ENCODE measurements at places on chromosomes 13 and 19.

GRCh38 chr13:21917086-21918015 is 246.5 kb downstream of the FGF9 start:
- DNase-seq, result no peak

- DNase-seq, result no peak
Measured at GRCh38 chr13:109351236-109351635, 435.1 kb downstream of the IRS2 start.

DNA sequence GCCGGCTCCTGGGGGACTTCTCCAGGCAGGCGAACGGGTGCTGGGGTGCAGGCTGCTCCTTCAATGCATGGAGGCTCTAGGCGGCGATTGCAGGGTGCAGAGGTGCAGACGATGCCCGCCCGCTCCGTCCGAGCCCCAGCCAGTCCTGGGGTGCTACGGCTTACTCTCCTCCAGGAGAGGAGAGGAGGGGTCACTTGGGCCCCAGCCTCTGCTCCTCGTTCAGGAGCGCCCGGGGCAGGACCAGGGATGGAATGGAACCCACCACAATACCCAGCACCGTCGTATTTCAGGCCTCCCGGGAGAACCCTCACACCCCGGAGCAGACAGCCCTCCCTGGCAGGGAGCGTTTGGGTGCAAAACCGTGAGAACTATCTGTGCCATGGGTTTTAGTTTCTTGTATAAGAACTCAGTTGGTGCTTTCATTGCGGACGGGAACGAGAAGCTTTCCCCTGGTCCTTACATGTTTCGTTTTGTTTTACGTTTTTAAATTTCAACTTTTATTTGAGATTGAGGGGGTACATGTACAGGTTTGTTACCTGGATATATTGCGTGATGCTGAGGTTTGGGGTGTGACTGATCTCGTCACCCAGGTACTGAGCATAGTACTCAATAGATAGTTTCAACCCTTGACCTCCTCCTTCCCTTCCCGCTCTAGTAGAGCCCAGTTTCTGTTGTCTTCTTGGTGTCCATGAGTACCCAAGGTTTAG is 46.8 kb downstream of the ARHGEF18 start:
- DNase-seq, result no peak

DNA sequence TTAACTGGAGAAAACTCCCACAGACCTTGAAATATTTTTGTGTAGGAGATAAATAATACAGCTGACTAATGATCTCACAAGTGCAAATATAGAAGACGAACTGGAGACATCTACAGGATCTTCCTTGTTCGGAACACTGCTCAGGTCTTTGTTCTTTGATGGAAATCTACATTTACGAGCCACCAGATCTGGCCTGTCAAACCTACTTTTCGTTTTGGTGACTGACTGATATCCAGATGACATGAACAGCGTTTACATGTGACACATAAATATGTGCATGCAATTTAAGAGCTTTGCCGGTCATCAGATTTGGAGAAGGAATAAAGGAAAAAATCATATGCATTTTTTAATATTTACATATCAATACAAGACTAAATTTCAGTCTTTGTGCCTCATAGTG is 24.5 kb upstream of the TPP2 start:
- no peak for DNase-seq

DNA sequence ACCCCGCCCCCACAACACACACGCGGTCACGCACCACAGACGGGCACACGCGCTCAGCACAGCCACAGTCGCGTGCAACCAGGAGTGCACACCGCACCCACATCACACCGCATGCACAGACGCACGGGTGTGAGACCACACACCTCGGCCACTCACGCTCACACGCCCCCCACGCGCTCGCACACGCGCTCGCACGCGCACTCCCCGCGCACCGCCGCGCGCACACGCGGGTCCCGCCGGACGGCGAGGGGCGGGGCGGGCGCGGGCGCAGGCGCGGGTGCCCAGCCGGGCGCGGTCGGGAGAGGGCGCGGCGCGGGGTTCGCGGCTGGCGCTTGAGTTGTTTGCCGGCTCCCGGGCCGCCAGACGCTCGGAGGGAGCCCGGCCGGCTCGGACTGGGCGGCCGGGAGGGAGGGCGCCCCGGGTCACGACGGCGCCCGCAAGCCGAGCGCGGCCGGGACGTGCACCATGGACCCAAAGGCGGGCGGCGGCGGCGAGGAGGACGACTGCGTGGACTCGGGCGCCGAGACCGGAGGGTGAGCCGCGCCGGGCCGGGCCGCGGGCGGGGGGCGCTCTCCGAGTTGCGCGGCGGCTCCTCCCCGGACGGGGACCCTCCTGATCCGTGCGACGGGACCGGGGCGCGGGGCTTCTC is at the start of gene FAM124A:
TSS of gene FAM124A (plus strand) at position 362 of the 649 bp plus-strand sequence. CDS start at position 466, 104 bp downstream.
- no peak for DNase-seq

DNA sequence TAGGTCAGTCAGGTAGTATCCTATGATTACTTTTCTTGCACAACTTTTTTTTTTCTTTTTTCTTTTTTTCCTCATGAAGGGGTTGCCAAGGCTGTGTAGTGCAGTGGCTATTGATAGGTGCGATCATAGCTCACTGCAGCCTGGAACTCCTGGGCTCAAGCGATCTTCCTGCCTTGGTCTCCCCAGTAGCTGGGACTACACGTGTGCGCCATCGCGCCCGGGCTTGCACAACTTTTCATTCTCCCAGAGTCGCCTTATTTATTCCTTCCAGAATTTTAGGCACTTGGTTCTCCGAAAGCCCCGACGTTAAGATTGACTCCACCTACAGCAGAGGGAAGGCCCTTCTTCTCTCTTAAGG is 867 bp upstream of the ZNF613 start:
- no peak for DNase-seq

- DNase-seq, result no peak
Measured at GRCh38 chr13:56975647-56976046, 165.1 kb upstream of the PRR20A start.

DNA sequence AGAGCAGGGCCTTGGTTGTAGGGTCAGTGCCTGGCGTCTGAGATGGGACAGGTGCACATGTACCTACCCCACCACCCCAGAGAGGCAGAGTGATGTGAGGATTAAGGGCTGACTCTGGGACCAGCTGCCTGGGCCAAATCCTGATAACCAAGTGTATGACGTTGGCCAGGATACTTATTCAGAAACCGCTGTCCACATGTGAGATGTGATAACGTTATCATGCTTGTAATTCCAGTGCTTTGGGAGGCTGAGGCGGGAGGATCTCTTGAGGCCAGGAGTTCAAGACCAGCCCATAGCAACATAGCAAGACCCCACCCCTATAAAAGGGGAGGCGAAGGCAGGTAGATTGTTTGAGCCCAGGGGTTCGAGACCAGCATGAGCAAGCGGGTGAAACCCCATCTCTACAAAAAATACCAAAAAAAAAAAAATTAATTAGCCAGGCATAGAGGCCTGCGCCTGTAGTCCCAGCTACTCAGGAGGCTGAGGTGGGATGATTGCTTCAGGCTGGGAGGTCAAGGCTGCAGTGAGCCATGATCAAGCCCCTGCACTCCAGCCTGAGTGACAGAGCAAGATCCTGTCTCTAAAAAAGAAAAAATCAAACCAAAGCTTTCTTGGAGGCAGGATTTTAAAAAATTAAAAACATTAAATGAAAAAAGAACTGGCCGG is 10.0 kb downstream of the ADGRE5 start:
- no peak for DNase-seq

- DNase-seq, result peak; percentile 83
Measured at GRCh38 chr19:48283908-48284307, 14.0 kb downstream of the ZNF114 start.

DNA sequence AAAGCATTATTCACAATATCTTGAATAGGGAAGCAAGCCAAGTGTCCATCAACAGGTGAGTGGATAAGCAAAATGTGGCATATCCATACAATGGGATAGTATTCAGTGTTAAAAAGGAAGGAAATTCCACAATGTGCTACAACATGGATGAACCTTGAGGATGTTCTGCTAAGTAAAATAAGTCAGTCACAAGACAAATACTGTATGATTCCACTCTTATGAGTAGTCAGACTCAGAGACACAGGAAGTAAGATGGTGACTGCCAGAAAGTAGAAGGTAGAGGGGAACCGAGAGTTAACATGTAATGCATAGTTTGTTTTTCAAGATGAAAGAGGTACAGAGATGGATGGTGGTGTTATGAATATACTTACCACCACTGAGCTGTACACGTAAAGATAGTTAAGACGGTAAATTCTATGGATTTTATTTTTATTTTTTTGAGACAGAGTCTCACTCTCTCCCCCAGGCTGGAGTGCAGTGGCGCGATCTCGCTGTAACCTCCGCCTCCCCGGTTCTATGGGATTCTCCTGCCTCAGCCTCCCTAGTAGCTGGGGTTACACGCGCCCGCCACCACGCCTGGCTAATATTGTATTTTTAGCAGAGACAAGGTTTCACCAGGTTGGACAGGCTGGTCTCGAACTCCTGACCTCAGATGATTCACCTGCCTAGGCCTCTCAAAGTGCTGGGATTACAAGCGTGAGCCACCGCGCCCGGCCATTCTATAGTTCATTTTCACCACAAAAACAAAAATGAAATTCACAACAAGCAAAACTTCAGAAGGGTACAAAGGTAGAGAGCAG is 1.0 kb upstream of the CHAMP1 start:
- no peak for DNase-seq

DNA sequence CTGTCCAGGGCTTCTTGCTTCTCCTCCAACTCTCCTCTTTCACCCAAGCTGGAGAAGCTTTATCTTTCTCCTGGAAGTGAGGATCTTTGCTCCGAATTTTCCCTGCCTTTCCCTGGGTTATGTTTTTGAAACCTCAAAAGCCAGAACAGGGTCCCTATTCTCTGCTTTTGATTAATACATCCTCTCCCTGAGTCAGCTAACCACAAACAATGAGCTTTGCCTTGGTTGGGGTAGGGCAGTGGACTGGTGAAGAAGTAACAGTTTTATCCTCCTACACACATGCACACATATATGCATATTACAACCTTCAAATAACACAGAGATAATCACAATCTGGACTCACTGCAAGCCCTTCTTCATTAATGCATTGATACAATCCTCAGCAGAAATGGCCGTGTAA is 44.6 kb downstream of the DLEU7 start:
- DNase-seq, result no peak

- no peak for DNase-seq
Measured at GRCh38 chr19:51440846-51441409, 17.3 kb downstream of the SIGLEC8 start.

- no peak for DNase-seq
Measured at GRCh38 chr13:46165485-46166223, 16.3 kb downstream of the LCP1 start.

GRCh38 chr19:40800339-40800996 is 1.5 kb downstream of the EGLN2 start:
- DNase-seq, result no peak

DNA sequence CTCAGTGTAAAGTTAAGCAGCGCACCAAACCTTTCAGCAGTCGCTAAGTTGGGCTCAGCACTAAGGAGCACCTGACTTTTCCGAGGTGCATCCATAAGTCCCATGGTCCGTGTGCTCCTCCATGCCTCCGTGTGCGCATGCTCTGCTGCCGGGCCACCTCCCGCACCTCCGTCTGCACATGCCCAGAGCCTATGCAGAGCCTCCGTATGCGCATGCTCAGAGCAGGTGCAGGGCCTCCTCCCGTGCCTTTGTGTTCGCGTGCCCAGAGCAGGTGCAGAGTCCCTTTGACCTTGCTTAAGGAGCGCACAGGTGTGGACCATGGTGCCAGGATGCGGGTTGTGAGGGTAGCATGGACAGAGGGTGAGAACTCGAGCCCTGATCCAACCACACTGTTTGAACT is 46.0 kb downstream of the ATP11A start:
- no peak for DNase-seq

DNA sequence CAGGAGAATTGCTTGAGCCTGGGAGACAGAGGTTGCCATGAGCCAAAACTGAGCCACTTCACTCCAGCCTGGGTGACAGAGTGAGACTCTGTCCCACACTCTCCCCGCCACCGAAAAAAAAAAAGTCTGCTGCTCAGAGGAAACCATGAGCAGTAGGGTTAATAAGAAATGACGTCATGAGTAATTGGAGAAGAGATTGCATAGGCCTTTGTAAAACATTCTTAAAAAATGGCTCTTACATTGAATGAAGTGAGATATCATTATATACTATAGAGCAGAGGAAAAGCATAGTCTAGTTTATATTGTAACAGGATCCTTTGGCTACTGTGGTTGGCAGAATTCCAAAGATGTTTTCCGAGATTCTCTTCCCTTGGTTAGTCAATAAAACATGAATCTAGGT is 228.2 kb downstream of the PCDH20 start:
- no peak for DNase-seq

DNA sequence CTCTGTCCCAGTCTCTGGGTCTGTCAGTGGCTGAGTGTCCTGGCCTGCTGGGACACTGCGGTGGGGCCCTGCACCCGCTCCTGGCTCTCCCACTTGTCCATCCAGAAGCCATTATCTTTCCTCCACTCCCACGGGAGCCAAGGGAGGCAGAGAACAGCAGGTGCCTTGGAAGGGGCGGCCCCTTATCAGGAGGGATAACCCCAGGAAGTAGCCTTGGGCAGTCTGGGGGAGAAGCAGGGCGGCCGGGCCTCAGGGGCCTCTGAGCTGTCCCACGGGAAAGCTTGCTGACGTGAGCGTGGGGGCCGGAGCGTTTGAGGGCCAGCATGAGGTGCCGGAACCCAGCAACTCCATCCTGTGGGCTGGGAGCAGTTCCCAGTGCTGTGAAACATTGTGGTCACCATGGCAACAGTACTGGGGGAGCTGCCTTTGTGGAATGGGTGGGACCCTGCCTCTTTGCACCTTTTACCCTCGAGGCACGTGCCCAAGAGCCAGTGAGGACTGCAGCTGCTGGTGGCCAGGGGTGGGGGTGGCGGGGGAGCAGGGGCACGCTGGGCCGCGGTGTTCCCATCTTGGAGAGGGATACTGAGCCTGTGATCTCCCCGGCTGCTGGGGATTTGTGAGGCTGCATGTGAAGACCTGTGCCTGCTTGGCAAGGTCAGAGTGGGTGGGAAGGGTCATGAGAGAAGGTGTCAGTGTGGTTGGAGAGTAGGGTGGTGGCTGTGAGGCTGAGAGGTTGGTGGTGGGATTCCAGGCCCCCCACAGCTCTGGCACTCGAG is 20.9 kb downstream of the KLHL26 start:
- DNase-seq, result no peak

- DNase-seq, result no peak
Measured at GRCh38 chr13:45137526-45137925, 17.2 kb downstream of the GTF2F2 start.

GRCh38 chr13:66348745-66349690 is 881.1 kb downstream of the PCDH9 start:
- no peak for DNase-seq

DNA sequence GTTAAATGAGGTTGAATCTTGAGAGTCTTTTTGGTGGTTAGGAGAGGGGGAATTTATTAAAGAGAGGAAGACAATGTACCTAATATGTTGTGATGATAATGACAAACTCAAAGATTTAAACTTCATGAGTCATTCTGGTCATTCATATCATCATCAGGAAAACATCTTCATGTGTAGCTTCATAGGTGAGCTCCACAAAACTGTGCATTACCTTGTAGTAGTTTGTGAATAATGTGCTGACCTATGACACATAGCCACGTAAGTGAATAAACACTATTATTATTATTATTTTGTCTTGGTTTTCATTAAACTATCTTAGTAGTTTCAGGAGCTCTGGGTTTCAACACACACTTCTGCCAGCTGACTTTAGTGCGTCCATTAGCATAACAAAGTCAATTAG is 997 bp upstream of the GPC6 start:
- DNase-seq, result no peak

- DNase-seq, result no peak
Measured at GRCh38 chr13:78909276-78909675, 250.3 kb upstream of the OBI1 start.

Measured in BJ (cell line).